ENCODE measurements at places on chromosomes 13 and 19. TPM values are rescaled to one million over a fixed set of nuclear protein-coding genes. Genes with fewer than 3 reads are reported as not detected.
A peak's percentile ranks its signal among the peaks of the same experiment; 100 is the strongest.

GRCh38 chr19:48194041-48194843 lies 23.8 kb downstream of the ZSWIM9 start:
- H3K27me3 ChIP-seq, result no peaks in the 10 kb centered on the region
- H3K27ac ChIP-seq, result no peak overlapping the region
- DNase-seq, result no peak
- H3K4me3 ChIP-seq, result no peak overlapping the region
- no peaks in the 10 kb centered on the region for H3K4me1 ChIP-seq
- no peaks in the 10 kb centered on the region for H3K36me3 ChIP-seq

GRCh38 chr13:21033856-21034602 lies 27.4 kb downstream of the LATS2 start:
- DNase-seq, result peak; percentile 62
- H3K4me3 ChIP-seq, result no peak overlapping the region
- H3K36me3 ChIP-seq, result no peaks in the 10 kb centered on the region
- peak overlapping the region; percentile 83 for H3K27ac ChIP-seq
- H3K27me3 ChIP-seq, result no peaks in the 10 kb centered on the region
- H3K4me1 ChIP-seq, result peaks cover 33% of the 10 kb centered on the region

DNA sequence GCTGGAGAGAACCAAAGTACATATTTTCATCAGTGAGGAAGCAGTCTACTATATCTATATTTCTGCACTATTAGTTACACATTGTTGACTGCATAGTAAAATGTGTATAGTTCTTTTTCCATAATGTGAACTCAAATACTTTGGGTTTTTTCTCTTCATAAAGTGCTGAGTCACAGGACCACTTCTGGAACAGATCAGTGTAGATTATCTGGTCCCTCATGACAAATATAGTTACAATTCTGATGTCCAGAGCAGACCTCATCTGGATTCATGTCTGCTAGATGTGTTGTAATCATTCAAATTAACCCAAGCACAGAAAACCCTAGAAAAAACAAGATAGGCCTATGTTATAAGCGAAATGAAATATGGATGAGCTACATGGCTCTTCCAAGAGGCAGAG lies 171.4 kb downstream of the SUCLA2 start:
- H3K27ac ChIP-seq, result no peak overlapping the region
- DNase-seq, result no peak
- H3K4me3 ChIP-seq, result no peak overlapping the region

- no peaks in the 10 kb centered on the region for H3K4me1 ChIP-seq
- no peak overlapping the region for H3K4me3 ChIP-seq
- DNase-seq, result no peak
- H3K36me3 ChIP-seq, result no peaks in the 10 kb centered on the region
Observed at GRCh38 chr13:104473936-104474335, 1407.7 kb upstream of the SLC10A2 start.

- no peaks in the 10 kb centered on the region for H3K36me3 ChIP-seq
- H3K4me1 ChIP-seq, result no peaks in the 10 kb centered on the region
- H3K27ac ChIP-seq, result no peak overlapping the region
- H3K4me3 ChIP-seq, result no peak overlapping the region
Observed at GRCh38 chr13:44872751-44873150, 116.5 kb downstream of the NUFIP1 start.

DNA sequence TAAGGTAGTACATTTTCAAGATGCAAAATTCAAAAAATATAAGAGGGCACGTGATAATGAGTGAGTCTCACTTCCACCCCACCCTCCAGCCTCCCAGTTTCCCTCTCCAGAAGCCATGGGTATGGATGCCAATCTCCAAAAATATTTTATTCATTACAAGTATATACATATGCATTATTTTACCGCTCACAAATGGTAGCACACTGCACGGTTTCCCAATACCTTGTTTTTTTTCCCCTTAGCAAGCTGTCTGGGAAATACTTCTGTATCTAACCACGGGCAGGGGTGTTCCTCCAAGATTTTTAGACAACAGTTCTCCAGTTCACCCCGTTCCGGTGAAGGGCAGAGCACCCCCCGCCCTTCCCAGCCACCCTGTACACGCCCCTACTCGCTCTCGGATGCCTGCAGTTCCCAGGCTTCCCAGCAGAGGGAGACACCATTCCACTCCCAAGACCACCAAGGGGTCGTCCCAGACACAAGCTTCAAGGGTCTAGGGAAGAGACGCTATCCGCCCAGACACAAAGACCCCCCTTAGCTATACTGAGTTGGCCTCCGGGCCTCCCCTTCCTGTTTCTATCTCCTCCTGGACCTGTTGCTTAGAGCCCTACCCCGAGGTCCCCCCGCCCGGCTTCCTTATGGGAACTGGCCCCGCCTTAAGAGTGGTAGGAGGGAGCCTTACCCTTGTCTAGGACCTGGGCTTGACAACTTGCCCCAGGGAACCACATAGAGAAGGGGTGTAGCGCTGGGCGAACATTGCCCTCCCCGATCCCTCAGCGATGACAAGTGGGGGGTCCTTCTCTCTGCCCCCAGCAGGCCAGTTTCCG lies 1.1 kb upstream of the FXYD3 start:
- H3K4me3 ChIP-seq, result no peak overlapping the region
- H3K27me3 ChIP-seq, result no peaks in the 10 kb centered on the region
- no peaks in the 10 kb centered on the region for H3K36me3 ChIP-seq
- peak; percentile 61 for DNase-seq
- H3K4me1 ChIP-seq, result no peaks in the 10 kb centered on the region

DNA sequence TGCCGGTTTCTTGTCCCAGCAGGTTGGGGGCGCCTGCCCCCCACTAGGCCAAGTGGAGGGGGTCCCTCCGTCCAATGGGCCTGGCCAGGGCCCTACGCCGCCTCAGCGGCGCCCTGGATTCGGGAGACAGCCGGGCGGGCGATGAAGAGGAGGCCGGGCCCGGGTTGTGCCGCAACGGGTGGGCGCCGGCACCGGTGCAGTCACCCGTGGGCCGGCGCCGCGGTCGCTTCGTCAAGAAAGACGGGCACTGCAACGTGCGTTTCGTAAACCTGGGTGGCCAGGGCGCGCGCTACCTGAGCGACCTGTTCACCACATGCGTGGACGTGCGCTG lies 6.2 kb downstream of the KCNJ14 start:
- no peaks in the 10 kb centered on the region for H3K4me1 ChIP-seq
- H3K27me3 ChIP-seq, result no peaks in the 10 kb centered on the region
- H3K36me3 ChIP-seq, result peaks cover 6% of the 10 kb centered on the region

GRCh38 chr13:112513761-112514160 lies 74.2 kb downstream of the TUBGCP3 start:
- H3K4me3 ChIP-seq, result no peak overlapping the region
- H3K27me3 ChIP-seq, result no peaks in the 10 kb centered on the region
- no peaks in the 10 kb centered on the region for H3K4me1 ChIP-seq

GRCh38 chr19:54142166-54142780 lies 4.7 kb downstream of the CNOT3 start:
- no peaks in the 10 kb centered on the region for H3K27me3 ChIP-seq
- no peaks in the 10 kb centered on the region for H3K36me3 ChIP-seq
- H3K4me3 ChIP-seq, result no peak overlapping the region
- peaks cover 10% of the 10 kb centered on the region for H3K4me1 ChIP-seq

DNA sequence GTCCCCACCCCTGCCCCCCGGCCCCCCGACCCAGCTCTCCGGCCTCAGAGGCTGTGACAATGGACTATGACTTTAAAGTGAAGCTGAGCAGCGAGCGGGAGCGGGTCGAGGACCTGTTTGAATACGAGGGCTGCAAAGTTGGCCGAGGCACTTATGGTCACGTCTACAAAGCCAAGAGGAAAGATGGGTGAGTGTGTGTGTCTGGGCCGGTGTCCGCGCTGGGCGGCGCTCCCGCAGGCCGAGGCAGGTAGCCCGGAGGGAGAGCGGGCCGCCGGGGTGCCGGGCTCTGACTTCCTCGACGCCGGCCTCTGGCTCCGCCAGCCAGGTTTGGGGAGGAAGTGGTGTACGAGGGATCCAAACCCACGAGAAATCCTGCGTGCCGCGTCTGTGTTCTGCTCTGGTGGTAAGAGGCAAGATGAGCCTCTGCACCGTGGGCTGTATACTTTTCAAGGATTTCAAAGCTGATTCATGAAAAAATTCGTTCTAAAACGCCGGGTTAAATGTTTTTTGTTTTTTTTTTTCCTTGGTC lies 718 bp downstream of the CDK8 start:
- no peaks in the 10 kb centered on the region for H3K36me3 ChIP-seq
- peak overlapping the region; percentile 83 for H3K27ac ChIP-seq
- DNase-seq, result peak; percentile 64
- H3K4me3 ChIP-seq, result peak overlapping the region; percentile 76
- peaks cover 9% of the 10 kb centered on the region for H3K4me1 ChIP-seq

DNA sequence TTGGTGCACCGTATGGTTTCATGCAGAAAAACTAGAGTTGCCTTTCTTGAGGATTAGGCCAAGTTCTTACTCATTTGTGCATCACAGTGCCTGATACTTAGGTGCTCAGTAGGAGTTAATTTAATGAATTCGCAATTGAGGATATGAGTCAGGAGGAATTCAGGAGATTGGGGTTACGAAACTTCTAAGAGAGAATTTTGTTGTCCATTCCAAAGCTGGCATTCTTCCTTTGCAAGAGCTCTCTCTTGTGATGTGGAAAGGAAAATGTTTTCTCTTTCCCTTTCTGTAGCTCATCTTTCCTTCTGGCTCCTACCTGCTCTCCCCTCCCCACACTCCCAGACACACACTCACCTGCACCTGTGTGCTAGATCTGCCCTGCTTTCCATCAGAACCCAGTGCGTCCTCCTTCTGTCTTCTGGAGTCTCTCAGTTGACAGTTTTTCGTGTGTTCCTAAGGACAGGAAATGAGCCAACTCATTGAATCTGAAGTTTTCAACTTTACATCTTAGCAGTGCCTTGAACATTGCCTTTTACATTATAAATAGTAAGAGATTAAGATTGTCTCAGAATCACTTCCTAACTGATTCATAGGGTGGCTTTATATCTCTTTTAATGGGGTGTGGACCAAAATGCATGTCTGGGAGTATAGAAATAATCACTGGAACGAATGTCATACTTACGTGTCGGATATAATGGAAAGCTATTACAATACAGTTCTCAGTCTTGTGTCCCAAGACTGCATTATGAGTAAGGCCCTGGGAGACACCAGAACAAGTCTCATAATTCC lies 19.7 kb upstream of the ERCC5 start:
- no peak for DNase-seq
- H3K36me3 ChIP-seq, result no peaks in the 10 kb centered on the region
- no peaks in the 10 kb centered on the region for H3K4me1 ChIP-seq
- H3K27me3 ChIP-seq, result no peaks in the 10 kb centered on the region
- no peak overlapping the region for H3K4me3 ChIP-seq

- H3K27ac ChIP-seq, result peak within 1 kb of the TSS; percentile 86
- H3K36me3 ChIP-seq, result no peaks in the 10 kb centered on the region
- DNase-seq, result peak; percentile 88
- H3K4me3 ChIP-seq, result peak within 1 kb of the TSS; percentile 63
- peaks cover 7% of the 10 kb centered on the region for H3K4me1 ChIP-seq
Observed at GRCh38 chr13:49495783-49496762, at the start of gene PHF11. PHF11 (plus strand) TSS chr13:49495953; CDS start chr13:49496002, 49 bp downstream.

- H3K27ac ChIP-seq, result no peak overlapping the region
- H3K36me3 ChIP-seq, result no peaks in the 10 kb centered on the region
- no peak for DNase-seq
- no peak overlapping the region for H3K4me3 ChIP-seq
Observed at GRCh38 chr13:112747256-112747655, 57.4 kb downstream of the ATP11A start.

GRCh38 chr13:60326273-60326672 lies 70.7 kb upstream of the TDRD3 start:
- H3K27me3 ChIP-seq, result no peaks in the 10 kb centered on the region
- no peak for DNase-seq
- no peaks in the 10 kb centered on the region for H3K4me1 ChIP-seq

DNA sequence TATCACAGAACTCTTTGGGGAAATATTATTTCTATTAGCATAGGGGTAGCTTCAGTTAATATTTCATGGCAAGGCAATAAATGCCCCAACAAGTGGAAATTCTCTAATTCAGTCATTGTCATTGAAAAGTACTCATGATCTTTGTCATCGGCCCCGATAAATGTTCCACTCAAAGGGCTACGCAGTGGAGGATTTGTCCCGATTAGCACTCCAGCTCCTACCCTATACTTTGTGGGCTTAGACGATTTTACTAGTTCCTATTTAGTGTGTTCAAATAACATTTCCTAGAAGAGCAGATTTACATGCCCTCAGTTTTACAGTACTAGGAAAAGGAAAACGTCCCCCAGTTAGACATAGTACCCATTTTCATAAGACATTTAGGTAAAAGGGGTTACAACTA lies 38.0 kb upstream of the ATP12A start:
- no peak for DNase-seq
- no peak overlapping the region for H3K27ac ChIP-seq
- no peaks in the 10 kb centered on the region for H3K36me3 ChIP-seq
- H3K4me1 ChIP-seq, result no peaks in the 10 kb centered on the region

- DNase-seq, result peak; percentile 53
- H3K4me1 ChIP-seq, result peaks cover 55% of the 10 kb centered on the region
- no peaks in the 10 kb centered on the region for H3K36me3 ChIP-seq
- H3K4me3 ChIP-seq, result peak overlapping the region; percentile 18
- no peaks in the 10 kb centered on the region for H3K27me3 ChIP-seq
- H3K27ac ChIP-seq, result peak overlapping the region; percentile 76
Observed at GRCh38 chr13:97434397-97435201, 630 bp downstream of the RAP2A start.

DNA sequence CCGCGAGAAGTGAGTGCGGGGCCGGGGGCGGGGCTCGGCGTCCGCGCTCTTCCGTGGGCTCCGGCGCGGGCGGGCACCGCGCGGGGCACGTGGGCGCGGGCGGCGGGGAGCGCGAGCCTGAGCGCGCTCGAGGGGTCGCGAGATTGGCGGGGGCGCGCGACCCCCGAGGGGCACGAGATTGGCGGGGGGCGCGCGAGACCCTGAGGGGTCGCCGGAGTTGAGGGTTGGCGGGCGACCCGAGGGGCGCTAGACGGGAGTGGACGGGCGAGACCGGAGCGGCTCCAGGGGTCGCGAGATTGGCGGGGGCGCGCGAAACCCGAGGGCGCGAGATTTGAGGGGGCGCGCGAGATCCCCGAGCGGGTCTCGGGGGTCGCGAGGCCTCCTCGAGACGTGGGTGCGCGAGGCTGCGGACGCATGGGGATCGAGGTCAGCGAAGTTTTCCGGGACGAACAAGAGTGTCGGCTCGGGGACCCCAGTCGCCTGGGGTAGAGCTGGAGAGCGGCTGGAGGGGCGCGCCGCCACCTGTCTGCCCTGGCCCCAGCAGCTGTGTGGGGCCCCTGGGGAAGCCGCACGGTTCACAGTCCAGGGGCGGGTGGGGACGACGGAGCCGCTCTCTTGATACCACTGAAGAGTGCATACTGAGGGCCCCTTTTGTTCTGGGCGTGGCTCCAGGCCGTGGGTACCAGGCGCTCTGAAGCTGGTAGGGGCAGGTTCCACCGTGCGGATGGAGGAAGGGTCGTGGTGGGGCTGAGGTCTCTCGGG lies 682 bp downstream of the SSBP4 start:
- peak; percentile 45 for DNase-seq
- no peak overlapping the region for H3K27ac ChIP-seq
- peaks cover 31% of the 10 kb centered on the region for H3K4me1 ChIP-seq
- H3K4me3 ChIP-seq, result peak overlapping the region; percentile 11
- no peaks in the 10 kb centered on the region for H3K36me3 ChIP-seq
- H3K27me3 ChIP-seq, result no peaks in the 10 kb centered on the region

GRCh38 chr19:10898633-10899032 lies 27.3 kb downstream of the CARM1 start:
- no peaks in the 10 kb centered on the region for H3K36me3 ChIP-seq
- H3K27me3 ChIP-seq, result no peaks in the 10 kb centered on the region
- no peak for DNase-seq
- H3K4me3 ChIP-seq, result no peak overlapping the region
- no peak overlapping the region for H3K27ac ChIP-seq

GRCh38 chr19:41478171-41478570 lies 35.2 kb downstream of the ERICH4 start:
- DNase-seq, result no peak
- no peak overlapping the region for H3K4me3 ChIP-seq
- no peaks in the 10 kb centered on the region for H3K36me3 ChIP-seq
- H3K27me3 ChIP-seq, result peaks cover 10% of the 10 kb centered on the region

The CCDC194 gene
- total RNA-seq, result 1.1 TPM

The TNFSF9 gene
- total RNA-seq, result 1.0 TPM

The MTUS2 gene
- total RNA-seq, result 0.14 TPM

The URAD gene
- total RNA-seq, result not detected

The TMEM238 gene
- 6.6 TPM for total RNA-seq

The HSPB6 gene
- total RNA-seq, result 152 TPM
